ENCODE measurements at places on chromosomes 7 and 10.

DNA sequence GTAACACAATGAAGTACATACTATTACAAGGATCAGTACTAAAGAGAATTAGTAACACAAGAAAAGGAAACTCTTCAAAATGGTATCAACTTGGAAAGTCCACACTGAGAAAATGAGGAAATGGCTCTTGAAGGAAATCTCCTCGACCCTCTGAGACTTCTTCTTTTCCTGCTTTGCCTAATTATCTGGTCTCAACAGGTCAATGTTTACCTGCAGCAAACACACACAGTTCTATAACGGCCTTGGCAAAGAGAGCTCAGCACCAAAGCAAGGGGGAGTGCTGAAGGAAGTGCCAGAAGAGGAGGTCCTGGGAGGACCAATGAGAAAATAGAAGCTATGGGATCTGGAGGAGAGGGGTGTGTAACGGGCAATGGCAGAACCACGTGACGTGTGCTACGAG is 21.9 kb downstream of the CHCHD3 start:
- DNase-seq = no peak

DNA sequence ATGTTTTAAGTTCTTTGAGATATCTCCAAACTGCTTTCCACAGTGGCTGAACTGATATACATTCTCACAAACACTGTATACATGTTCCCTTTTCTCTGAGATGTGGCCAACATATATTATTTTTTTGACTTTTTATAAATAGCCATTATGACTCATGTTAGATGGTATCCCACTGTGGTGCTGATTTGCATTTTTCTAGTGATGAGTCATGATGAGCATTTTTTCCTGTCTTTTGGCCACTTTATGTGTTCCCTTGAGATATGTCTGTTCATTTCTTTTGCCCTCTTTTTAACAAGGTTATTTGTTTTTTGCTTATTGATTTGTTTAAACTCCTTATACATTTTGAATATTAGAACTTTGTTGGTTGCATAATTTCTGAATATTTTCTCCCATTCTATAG is 1055.1 kb downstream of the NXPH1 start:
- DNase-seq = no peak

DNA sequence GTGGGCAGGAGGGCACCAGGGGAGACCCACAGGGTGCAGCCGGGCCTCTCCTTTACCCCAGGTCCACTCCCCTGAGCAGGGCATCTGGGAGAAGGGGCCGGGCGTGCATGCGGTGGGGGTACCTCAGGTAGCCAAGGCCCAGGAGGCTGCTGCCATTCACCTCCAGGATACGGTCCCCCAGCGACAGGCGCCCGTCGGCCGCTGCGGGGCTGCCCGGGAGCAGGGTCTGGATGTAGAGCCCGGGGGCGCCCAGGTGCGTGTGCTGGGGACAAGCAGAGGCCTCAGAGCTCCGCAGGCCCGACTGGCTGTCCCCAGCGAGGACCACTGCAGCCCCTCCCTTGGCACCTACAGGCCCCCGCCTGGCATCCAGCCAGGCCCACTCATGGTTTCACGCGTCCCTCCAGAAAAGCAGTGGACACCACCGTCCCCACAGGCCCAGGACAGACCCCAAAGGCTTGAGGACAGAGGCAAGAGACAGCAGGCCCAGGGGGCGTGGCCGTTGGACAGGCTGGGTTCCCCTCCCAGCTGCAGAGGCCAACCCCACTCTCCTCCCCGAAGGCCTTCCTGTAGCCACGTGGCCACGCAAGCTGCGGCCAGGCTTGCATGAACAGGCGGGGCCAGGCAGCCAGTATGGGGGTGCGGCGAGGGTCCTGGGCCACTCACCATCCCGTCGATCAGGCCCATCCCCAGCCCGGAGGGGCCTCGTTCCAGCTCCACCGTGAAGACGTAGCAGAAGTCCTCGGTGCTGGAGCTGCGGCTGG is 24.3 kb downstream of the AP5Z1 start:
- no peak for DNase-seq

DNA sequence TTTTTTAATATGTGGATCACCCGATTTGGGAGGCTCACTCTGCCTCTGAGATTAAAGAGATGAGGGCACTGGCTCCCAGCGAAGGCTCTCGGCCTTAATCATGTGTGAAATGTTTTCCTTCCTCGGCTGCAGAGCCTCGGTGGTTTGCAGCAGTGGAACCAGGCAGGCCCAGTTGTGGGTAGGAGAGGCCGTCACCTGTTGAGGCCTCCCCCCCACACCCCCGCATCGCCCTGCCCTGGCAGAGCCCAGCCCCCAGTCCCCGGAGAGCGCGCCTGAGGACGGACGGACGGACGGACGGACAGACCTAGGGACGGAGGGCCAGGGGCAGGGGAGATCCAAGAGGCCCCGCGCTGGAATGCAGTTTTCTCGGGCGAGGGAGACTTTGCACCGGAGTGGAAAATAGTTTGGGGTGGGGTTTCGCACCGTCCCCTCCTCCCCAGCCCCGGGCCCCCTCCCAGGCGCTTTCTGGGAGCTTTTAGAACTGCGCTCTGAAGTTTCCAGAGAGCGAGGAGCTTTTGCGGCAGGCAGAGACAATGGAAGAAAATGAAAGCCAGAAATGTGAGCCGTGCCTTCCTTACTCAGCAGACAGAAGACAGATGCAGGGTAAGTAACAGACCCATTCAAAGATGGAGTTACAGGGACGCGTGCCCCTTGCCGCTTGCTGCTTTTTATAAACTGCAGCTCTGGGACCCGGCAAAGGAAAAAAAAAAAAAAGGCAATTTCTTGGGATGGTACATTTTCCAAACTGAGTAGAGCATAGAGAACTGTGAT is at the start of gene KIAA1217:
KIAA1217 (plus strand) TSS at position 478 of the 771 bp plus-strand sequence; CDS start at position 534, 56 bp downstream.
- peak; percentile 25 for DNase-seq

GRCh38 chr10:19209319-19209718 is 160.7 kb downstream of the MALRD1 start:
- no peak for DNase-seq

GRCh38 chr7:27527348-27527714 is 135.4 kb downstream of the HIBADH start:
- no peak for DNase-seq

DNA sequence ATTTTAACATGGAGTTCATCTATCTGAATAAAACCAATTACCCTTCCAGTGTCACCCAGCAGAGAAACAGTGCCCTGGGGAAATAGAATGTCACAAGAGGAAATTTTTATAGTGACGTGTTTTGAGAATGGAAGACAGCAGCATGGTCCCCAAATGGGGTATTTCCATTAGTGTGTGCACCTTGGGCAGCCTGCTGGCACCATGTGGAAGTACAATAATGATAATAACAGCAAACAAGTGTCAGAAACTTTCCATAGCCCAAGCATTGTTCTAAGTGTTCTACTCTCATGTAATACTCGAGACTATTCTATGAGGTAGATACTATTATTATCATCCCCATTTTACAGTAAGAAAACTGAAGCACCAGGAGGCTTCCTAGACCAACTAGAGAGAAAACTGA is 2.2 kb upstream of the PDE1C start:
- DNase-seq = no peak

GRCh38 chr10:11901454-11901832 is 78.3 kb downstream of the PROSER2 start:
- no peak for DNase-seq

DNA sequence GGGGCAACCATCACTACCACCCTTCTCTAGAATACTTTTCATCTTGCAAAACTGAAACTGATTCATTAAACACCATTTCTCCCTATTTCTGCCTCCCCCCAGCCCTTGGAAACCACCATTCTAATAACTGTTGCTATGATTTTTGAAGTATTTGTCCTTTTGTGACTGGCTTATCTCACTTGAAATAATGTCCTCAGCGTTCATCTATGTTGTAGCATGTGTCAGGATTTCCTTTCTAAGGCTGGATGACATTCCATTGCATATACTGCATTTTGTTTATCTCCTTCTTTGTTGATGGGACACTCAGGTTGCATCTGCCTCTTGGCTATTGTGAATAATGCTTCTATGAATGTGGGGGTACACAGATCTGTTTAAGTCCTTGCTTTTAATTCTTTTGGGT is 327.6 kb upstream of the ZNF32 start:
- no peak for DNase-seq

DNA sequence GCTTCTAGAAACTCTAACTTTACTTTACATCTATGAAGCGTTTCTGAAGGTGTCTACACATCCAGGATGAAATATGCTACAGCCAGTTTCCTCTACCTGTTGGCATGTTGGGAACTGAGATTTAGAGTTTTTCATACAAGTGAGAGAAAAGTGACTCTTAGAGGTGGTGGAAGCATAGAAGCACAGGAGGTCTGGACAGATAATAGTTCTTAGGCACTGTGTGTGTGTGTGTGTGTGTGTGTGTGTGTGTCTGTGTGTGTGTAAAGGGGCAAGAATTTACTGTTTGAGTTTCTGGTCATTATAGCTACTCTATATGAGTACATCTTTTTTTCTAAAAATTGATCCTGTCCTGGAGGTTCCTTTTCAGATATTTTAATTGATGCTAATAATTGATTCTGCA is 110.7 kb upstream of the MTPN start:
- DNase-seq = no peak

GRCh38 chr7:130160455-130160854 is 44.8 kb downstream of the TMEM209 start:
- DNase-seq = no peak

DNA sequence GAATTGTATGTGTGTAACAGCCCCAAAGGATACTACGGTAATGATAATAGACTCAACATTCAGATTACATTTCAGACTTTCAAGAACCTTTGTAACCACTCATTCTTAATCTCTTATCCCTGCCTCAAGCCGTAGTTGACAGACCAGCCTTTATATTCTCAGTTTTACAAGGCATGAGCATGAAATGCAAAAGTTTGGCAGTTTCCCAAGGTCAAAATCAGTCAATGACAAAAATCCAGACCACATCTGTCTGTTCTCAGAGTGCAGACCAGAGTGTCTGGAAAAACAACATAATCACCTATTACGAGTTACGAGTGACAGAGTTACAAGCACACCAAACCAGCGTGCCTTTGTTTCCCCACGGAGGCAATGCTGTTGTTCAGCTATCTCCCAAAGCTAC is 178.6 kb upstream of the LRGUK start:
- DNase-seq = no peak

GRCh38 chr10:11397077-11397965 is 214.1 kb downstream of the USP6NL start:
- no peak for DNase-seq

GRCh38 chr7:72805526-72806494 is 22.2 kb downstream of the TYW1B start:
- DNase-seq = no peak

Data from T1000 (cell line).